ENCODE measurements at places on chromosomes 6 and 20. TPM values are rescaled to one million over a fixed set of nuclear protein-coding genes. Genes with fewer than 3 reads are reported as not detected.

The FAM162B gene
- total RNA-seq: not detected

DNA sequence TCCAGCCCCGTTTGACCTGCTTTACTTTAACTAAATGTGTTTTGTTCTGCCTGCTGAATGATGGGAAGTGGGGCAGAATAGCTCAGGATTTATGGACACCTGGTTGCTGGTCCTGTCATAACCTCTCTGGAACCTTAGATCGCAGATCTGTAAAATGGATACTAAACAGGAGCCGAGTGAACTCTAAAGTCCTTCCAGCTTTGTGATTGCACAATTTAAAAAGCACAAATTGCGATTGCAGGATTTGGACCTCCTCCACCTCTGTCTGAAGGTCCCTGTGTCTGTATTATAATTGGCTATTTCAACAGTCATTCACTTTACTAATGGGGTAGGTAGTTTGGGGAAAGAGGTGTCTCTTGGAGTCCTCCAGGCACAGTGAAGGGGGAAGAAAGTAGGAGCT is 220.4 kb downstream of the LY86 start:
- no peaks in the 10 kb centered on the region for H3K36me3 ChIP-seq
- H3K4me1 ChIP-seq: peaks cover 15% of the 10 kb centered on the region
- H3K27me3 ChIP-seq: no peaks in the 10 kb centered on the region
- DNase-seq: no peak
- no peak overlapping the region for H3K4me3 ChIP-seq

DNA sequence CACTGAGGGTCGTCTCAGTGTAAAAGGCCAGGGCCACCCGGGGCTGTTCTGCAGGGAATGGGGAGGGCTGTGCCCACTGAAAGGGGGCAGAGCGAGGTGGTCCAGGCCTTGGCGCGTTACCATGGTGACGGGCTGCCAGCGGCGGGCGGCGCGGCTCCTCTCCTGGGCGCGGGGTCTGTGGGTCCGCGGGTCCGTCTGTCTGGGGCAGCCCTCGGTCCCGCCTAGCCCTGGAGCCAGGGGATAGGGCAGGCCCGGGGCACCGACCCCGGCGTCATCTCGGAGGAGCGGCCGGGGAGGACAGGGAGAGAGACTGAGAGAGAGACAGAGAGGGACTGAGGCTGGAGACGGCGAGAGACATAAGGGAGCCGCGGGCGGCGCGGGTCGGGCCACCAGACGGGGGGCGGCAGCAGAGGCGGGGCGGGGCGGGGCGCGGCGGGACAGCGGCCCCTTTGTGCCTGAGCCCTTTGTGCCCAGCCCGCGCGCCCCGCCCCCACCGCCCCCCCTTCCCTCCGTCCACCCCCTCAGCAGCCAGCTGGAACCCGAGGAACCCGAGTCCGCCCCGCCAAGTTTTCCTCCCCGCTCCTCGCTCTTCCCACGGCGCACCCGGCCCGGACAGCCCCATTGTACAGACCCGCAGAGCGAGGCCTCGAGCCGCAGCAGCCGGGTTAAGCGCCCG is at the start of gene KIAA1755:
TSS of gene KIAA1755 (minus strand) at position 358 of the 676 bp plus-strand sequence. CDS start at position 123, 235 bp downstream.
- DNase-seq: peak; percentile 36
- peaks cover 35% of the 10 kb centered on the region for H3K27me3 ChIP-seq
- no peaks in the 10 kb centered on the region for H3K4me1 ChIP-seq
- no peak within 1 kb of the TSS for H3K4me3 ChIP-seq
- no peaks in the 10 kb centered on the region for H3K36me3 ChIP-seq

The GTSF1L gene
- not detected for total RNA-seq

- H3K27me3 ChIP-seq: no peaks in the 10 kb centered on the region
- no peaks in the 10 kb centered on the region for H3K4me1 ChIP-seq
- no peak for DNase-seq
- H3K27ac ChIP-seq: no peak overlapping the region
- H3K4me3 ChIP-seq: no peak overlapping the region
These were observed 64.0 kb upstream of the PTGIS start for GRCh38 chr20:49631856-49632418.

The BPIFB1 gene
- total RNA-seq: not detected

DNA sequence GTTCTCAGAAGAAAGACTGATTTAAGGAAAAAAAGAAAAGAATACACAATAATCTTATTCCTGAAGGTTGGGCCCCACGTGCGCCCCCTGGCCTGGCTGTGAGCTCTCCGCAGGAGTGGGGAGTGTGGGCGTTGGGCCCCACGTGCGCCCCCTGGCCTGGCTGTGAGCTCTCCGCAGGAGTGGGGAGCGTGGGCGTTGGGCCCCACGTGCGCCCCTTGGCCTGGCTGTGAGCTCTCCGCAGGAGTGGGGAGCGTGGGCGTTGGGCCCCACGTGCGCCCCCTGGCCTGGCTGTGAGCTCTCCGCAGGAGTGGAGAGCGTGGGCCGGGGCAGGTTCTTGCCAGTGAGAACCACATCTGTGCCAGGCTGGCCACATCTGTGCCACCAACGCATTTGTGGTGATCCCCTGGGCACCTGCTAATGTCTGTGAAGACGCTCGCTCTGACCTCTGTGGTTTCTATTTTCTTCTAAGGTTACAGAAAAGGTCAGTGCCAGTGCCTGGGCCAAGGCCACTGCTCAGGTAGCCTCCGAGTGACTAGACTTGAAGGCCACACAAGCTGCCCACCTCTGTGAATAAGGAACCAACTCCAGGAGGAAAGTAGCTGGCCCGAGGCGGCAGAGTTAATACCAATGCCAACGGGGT is 41.0 kb downstream of the WDR27 start:
- no peak overlapping the region for H3K4me3 ChIP-seq
- no peaks in the 10 kb centered on the region for H3K27me3 ChIP-seq
- peaks cover 7% of the 10 kb centered on the region for H3K36me3 ChIP-seq
- H3K27ac ChIP-seq: no peak overlapping the region
- no peaks in the 10 kb centered on the region for H3K4me1 ChIP-seq
- DNase-seq: no peak

The TRERF1 gene
- total RNA-seq: 5.7 TPM

The FBXL4 gene
- 12.7 TPM for total RNA-seq

The SCUBE3 gene
- 74.9 TPM for total RNA-seq

DNA sequence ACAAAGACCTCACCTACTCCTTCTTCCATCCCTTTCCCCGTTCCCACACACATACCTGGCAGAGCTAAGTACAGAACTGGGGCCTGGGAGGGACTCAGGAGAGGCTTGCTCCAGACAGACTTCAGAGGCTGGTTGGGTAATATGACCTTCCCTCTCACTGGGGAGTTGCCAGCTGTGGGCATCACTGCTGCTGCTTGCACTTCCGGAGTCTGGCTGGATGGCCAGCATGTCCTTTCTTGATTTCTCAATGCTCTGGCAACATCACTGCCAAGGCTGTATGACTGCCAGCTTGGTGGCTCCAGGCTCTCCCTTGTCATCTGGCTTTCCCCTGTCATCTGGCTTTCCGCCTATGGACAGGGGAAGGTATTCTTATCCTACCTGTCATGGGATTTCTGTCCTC is 47.8 kb downstream of the CDH22 start:
- DNase-seq: no peak
- no peaks in the 10 kb centered on the region for H3K4me1 ChIP-seq
- H3K4me3 ChIP-seq: no peak overlapping the region
- H3K27ac ChIP-seq: no peak overlapping the region
- H3K36me3 ChIP-seq: no peaks in the 10 kb centered on the region
- no peaks in the 10 kb centered on the region for H3K27me3 ChIP-seq

The CGA gene
- total RNA-seq: 0.53 TPM

- peaks cover 6% of the 10 kb centered on the region for H3K4me1 ChIP-seq
- H3K27me3 ChIP-seq: no peaks in the 10 kb centered on the region
- H3K4me3 ChIP-seq: no peak overlapping the region
- H3K27ac ChIP-seq: peak overlapping the region; percentile 26
These were observed 15.6 kb downstream of the COMMD7 start for GRCh38 chr20:32727683-32728082.

DNA sequence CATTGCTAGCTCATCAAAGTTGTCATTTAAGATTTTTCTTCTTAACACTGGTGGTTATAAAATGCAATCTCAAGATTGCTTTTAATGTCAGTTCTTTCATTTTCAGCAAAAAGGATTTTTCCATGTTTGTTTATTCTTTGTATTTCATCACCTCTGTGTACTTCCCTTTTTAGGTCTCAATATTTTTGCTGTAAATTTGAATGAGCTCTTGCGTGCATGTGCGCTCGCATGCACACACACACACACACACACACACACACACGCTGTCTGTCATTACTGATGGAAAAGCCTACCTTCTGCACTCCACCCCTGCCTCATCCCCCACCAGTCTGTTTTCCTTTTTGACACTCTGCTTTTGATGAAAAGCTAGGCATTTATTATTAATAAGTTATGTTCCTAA is 85.3 kb upstream of the FYN start:
- H3K4me1 ChIP-seq: peaks cover 12% of the 10 kb centered on the region
- H3K27ac ChIP-seq: no peak overlapping the region
- peaks cover 16% of the 10 kb centered on the region for H3K27me3 ChIP-seq
- H3K4me3 ChIP-seq: no peak overlapping the region

DNA sequence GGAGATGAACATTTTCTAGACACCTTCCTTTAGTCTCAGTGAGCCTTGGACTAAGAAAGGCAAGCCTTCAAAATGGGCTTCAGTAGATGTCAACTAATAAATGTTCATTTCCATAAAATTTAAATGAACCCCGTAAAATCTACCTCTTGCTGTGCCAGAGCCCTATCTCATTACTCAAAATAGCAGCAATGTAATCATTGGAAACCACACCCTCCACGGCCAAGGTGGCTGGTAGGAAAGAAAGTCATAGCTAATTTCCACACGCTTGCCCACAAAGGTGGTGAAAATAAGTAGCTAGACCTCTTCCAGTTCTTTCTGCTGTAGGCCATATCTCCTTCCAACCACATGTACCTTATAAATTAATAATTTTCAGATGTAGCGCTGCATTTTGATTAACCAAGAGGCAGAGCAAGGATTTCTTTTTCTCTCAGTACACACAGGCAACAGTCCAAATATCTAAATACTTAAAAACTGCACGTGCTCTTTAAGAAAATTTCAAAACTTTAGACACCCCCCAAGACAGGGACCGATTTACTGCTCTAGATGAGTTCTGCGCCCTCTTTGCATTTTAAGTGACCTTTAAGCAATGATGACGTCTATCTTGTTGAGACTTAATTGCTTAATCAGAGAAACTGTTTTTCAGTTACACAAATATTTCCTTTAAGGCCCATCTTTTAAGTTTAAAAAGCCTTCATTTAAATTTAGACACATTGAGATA is 290.8 kb downstream of the ZNF217 start:
- no peak for DNase-seq
- no peak overlapping the region for H3K27ac ChIP-seq
- H3K4me3 ChIP-seq: no peak overlapping the region
- H3K4me1 ChIP-seq: peaks cover 17% of the 10 kb centered on the region
- no peaks in the 10 kb centered on the region for H3K27me3 ChIP-seq

The HSPA12B gene
- 0.18 TPM for total RNA-seq

The CPXM1 gene
- 129 TPM for total RNA-seq

- no peaks in the 10 kb centered on the region for H3K27me3 ChIP-seq
- H3K4me1 ChIP-seq: no peaks in the 10 kb centered on the region
- no peak overlapping the region for H3K4me3 ChIP-seq
- no peaks in the 10 kb centered on the region for H3K36me3 ChIP-seq
These were observed 4.0 kb upstream of the ADGRF5 start for GRCh38 chr6:46925563-46926253.

- peaks cover 5% of the 10 kb centered on the region for H3K27me3 ChIP-seq
- H3K4me1 ChIP-seq: no peaks in the 10 kb centered on the region
- no peak overlapping the region for H3K4me3 ChIP-seq
- H3K27ac ChIP-seq: no peak overlapping the region
These were observed 66.3 kb downstream of the TIAM2 start for GRCh38 chr6:155061381-155061780.

- H3K27ac ChIP-seq: no peak overlapping the region
- H3K4me3 ChIP-seq: no peak overlapping the region
- peaks cover 12% of the 10 kb centered on the region for H3K4me1 ChIP-seq
- no peak for DNase-seq
These were observed 9.5 kb upstream of the NXT1 start for GRCh38 chr20:23341073-23341472.

The SLC18B1 gene
- total RNA-seq: 12.6 TPM

GRCh38 chr6:141878686-141879085 is 254.0 kb upstream of the GJE1 start:
- H3K36me3 ChIP-seq: no peaks in the 10 kb centered on the region
- H3K27me3 ChIP-seq: no peaks in the 10 kb centered on the region
- no peak overlapping the region for H3K27ac ChIP-seq
- no peaks in the 10 kb centered on the region for H3K4me1 ChIP-seq
